Thoracic aorta (tissue), 2 donors: ENCODE measurements at places on chromosomes 12 and 14.

DNA sequence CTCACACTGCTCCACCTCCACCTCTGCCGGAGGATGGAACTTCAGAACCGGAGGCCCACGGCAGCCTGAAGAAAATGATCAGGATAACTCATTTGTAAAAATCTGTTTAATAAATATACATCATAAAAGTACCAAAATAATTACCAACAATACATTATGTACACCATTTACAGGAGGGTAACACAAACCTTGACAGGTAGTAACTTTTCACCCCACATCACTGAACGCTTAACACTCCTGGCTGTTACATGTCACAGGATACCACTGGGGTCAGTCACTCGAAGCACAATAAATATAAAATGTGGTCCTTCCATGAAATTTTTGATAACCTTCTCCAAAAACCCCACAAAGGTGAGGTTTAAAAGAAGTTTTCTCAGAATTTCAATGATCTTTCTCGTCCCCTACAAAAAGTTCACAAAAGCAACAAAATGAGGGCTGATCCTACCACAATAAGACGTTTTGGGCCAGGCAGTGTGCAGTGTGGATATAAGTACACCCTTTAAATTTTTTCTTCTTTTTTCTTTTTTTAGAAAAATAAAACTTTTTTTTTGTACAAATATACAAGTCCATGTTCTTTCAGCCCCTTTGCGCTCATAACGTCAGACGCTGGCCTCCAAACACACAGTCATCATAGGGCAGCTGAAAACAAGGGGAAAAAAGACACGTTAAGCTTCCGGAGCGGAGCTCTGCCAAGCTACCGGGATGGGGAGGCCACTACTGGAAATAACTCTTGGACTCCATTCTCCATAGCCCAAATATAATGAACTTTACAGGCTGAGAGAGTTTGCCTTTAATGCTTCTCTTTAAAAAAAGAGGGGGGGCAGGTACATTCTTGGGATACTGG is 2.9 kb downstream of the NFKBIA start:
- DNase-seq: no peak

GRCh38 chr12:6552140-6552551 is 3.7 kb downstream of the IFFO1 start:
- no peak for DNase-seq

DNA sequence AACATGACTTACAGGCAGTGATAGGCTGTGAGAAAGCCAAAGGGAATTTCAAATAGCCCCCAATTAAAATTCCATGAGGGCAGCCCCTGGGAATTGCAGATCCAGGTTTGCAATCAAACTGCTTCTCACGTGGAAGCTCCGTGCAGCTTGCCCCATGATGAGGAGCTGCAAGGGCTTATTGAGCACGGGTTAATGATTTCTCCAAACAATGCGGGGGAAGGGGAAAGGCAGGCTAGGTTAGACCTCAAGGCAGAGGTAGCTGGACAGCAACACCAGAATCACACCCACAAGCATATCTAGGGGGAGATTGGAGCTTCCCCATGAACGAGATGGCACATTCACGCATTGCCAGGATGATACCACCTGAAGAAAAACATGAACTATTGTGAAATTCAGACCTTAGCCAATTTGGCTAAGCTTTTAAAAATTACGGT is 5.0 kb upstream of the DUSP6 start:
- DNase-seq: no peak

DNA sequence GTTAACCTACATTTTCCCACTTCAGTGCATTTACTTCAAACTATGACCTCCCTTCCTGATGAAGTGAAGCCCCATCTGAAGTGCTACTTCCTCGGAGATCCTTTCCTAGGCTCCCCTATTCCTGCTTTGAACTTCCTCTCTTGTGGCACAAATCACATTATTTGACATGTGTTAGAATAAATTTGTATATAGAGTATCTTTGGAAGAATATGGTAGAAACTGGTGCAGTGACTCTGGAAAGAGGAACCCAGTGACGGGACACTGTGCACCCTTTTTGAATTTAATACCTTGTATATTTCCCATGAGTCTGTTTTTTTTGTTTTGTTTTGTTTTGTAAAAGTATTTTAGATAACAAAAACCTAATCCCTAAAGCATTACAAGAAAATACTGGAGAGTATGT is 66.4 kb upstream of the SRSF5 start:
- no peak for DNase-seq

GRCh38 chr14:104638927-104639450 is 34.4 kb upstream of the TMEM179 start:
- no peak for DNase-seq

- no peak for DNase-seq
Observed at GRCh38 chr14:68741839-68742470, 50.9 kb downstream of the ZFP36L1 start.

DNA sequence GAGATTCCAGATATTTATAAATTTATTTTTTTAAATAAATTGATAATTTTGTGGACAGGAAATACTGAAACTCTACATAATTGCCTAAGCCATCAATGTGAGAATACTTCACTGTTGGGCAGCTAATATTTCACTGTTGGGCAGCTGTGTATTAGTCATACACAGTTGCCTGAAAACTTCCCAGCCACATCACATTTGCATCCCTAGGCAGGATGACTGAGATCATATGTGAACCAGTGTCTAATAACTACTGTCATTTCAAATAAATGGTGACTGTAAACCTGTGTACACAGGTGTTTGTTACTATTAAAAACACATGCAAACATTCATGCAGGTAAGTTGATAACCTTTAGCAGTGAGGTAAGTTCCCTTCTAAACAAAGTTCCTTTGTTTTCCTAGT is 43.9 kb downstream of the TMTC3 start:
- no peak for DNase-seq

DNA sequence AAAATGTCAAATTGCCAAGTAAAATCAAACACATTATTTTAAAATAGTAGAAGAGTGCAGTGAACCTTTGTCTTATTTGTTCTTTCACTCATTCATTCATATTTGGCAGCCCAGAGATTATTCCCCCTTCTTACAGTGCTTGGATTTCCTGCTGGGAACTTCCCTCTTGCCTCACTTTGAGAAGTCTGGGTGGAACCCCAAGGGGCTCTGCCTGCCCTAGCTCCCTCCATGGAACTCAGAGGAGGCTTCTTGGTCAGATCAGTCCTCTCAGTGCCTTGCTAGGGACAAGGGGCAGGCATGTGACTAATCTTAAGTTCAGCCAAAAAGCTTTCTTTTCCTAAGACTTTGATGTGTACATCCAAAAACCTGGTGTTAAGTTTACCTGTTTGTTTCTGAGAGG is 84.7 kb upstream of the OVCH1 start:
- no peak for DNase-seq

GRCh38 chr14:33589334-33589733 is 361.5 kb downstream of the EGLN3 start:
- no peak for DNase-seq

DNA sequence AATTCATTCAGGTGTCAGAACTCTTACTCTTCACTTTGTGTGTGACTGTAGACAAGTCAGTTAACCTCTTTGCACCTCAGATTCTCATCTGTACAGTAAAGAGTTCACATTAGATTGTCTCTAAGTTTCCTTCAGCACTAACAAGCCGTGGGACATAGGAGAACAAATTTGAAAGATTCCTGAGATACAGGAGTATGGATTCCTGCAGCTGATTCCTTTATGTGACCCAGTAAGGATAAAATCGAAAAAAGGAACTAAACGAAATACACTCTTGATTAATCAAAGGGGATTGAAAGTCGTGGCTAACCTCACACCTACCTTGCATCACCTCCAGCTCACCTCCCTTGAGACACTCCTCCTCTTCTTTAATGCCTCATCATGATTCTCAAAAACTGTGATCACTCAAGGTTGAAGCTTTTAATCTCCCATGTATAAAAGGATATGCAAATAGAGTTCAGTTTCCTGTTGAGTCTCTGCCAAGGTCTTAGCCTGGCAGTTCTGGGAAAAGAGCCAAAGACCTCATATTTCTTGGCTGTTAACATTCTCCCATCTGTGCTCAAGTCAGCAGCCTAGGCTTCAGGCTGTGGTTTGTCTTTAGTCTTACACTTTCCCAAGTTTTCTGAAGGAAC is 156.6 kb downstream of the DAD1 start:
- DNase-seq: no peak

GRCh38 chr14:71309756-71310155 is 402.5 kb downstream of the PCNX1 start:
- no peak for DNase-seq

- no peak for DNase-seq
Observed at GRCh38 chr14:30054201-30054600, 126.6 kb upstream of the PRKD1 start.

- DNase-seq: no peak
Observed at GRCh38 chr12:106332536-106332935, 25.0 kb upstream of the POLR3B start.

DNA sequence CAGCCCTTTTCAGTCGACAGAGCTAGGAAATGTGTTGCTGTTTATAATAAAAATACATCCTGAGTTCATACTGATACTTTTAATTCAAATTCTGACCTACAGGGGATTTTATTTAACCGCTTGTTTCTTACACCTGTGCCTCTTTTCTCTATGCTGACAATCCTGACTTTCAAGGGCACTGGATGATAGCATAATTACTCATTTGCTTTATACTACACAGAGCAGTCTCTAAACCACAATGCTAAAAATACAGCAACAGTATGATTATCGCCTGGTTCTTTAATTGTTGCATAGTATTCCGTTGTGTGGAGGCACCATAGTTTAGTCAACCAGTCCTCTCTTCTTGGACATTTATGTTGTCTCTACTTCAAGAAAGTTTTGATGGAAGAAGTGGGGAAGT is 372.9 kb downstream of the DPF3 start:
- DNase-seq: no peak
